H9 (cell line): ENCODE measurements at places on chromosomes 1 and 21. TPM values are rescaled to one million over a fixed set of nuclear protein-coding genes. Genes with fewer than 3 reads are reported as not detected.

DYNLT4 gene
- not detected in 2 replicates for total RNA-seq

DNA sequence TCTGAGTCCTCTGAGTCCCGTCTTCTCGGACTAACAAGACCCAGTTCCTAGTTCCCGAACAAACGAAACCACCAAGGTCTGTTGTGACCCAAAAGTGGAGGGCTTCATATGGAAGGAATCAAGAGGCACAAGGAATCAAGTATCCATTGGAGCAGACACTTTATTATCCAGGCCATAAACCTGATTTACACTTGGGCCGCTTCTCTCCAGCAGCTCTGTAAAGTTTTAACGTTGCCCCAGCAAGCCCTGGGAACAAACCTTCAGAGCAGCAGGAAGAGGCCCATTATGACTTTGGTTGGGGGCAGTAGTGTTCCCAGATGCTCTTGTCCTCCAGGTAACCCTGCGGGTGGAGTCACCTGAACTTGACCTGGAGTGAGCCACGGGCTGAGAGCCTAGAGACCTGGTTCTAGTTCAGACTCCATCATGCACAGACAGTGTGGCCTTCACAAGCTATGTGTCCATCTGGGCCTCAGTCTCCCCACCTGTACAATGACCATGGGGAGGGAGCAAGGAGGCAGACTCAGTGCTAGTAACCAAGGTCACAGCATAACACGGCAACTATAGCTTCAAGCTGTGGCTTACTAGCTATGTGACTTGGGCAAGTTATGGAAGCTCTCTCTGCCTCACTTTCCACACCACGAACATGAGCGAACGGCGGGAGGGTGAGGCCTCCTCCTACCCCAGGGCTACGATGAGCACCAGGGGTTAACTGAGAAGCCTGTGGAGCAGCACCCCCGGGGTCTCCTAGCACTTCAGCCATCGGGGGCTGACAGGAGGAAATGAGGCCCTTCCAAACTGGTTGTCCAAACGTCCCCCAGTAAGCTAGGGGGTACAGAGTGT is 95.7 kb downstream of the GLIS1 start:
- H3K4me3 ChIP-seq = no peak overlapping the region
- DNase-seq = peak; percentile 24
- no peaks in the 10 kb centered on the region for H3K27me3 ChIP-seq
- H3K4me1 ChIP-seq = 0 out of 2 replicates have a peak, but pooled peaks cover 3% of the 10 kb centered on the region
- H3K27ac ChIP-seq = no peak overlapping the region

DNA sequence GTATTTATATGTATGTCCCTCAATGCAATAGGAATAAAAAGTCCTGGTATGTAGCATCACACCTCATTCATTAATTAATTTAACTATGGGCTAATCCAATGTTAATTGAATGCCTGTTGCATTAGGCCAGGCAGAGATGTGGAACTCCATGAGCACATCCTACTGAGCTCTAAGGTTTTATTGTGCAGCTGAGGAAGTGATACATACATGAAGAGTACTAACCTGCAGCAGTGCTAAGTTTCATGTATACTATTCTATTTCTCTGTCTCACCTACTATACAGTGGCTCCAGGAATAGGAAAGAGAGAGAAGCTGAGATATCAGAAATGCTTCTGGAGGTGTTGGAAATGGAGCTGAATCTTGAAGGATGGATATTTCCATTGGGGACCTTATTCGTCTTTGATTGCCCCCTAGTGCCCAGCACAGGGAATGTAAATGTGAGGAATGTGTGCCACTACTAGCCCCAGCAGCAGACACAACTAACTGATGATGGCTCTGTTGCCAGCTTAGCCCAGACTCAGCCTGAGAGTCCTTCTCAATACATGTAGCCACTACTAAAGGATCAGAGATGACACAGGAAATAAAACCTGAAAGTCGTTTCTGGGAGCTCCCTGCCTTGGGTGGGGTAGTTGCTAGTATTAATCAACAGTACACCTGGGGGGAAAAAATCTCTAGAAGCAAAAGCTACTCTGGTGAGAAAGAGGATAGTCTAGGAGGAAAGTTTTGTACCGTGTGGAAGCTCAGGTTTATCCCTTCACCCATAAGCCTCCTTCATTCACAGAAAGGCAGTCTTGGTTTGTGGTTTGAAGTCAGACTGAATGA is 173.3 kb upstream of the FOXD3 start:
- peak; percentile 75 for DNase-seq
- no peaks in the 10 kb centered on the region for H3K36me3 ChIP-seq
- H3K4me1 ChIP-seq = no peaks in the 10 kb centered on the region
- H3K27me3 ChIP-seq = no peaks in the 10 kb centered on the region

OR2AJ1 gene
- not detected in 2 replicates for total RNA-seq

SELE gene
- total RNA-seq = not detected in 2 replicates

DNA sequence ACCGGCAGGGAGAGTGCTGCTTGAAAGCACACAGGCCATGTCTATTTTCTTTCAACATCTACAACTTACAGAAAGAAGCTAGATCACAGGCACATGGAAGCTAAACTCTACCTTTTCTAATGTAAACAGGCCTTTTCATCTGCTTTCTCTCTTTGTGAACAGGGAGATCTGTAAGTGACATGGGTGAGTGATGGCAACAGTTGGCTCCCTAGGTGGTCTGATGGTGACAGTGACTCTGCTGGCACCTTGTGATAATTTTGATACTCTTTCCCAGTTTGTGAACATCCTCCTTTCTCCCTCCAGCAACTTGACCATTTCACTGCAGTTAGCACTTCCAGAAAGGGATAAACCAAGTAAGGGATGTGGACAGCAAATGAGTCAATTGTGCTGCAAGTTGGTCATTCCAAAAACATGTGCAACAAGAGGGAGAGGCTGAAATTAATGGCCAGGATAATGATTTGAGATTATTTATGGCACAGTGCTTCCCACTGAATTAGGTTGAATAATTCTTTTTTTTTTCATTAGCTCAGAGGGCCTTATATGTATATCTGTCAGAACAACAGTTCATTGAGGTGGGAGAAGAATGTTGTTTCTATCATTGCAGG is 89.5 kb downstream of the XCL2 start:
- DNase-seq = no peak
- H3K27ac ChIP-seq = no peak overlapping the region
- no peaks in the 10 kb centered on the region for H3K27me3 ChIP-seq
- H3K36me3 ChIP-seq = peaks cover 10% of the 10 kb centered on the region; the same call in 2 of the 3 replicates
- H3K4me1 ChIP-seq = no peaks in the 10 kb centered on the region
- H3K4me3 ChIP-seq = no peak overlapping the region

DNA sequence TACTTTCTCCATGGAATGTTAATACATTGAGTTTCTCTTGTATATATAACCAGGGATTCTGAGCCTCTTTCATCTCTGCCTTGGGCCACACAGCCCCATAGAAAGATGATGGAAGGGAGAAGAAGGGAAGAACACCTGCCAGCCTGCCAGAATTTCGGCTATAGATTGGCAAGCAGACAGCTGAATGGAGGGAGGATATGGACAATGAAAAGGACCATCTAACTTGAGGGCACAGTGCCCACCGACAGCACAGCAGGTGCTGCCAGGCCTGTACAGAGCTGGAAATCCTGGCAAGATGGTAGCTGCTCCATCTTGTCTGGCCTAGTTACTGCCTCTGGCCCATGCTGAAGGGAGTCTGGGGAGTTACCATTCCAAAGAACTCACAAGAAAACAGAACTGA is 244.3 kb downstream of the FGGY start:
- H3K4me1 ChIP-seq = no peaks in the 10 kb centered on the region
- no peak overlapping the region for H3K27ac ChIP-seq
- no peaks in the 10 kb centered on the region for H3K36me3 ChIP-seq
- H3K27me3 ChIP-seq = no peaks in the 10 kb centered on the region

DNA sequence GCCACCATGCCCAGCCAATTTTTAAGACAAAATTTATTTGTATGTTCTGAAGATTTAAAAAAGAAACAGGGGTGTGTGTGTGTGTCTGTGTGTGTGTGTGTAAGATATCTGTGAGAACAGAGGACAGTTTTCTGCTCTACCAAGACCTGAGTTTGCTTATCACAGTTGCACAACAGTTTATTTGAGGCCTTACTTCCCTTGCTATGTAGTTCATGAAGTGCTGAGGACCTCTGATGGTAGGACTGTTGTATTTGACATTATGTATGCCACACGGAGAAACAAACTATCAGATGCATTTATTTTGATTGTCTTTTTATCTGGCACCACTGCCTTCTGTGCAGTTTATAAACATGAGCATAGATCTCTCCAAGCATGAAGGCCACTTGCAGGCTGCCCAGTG is 355.2 kb downstream of the PBX1 start:
- no peaks in the 10 kb centered on the region for H3K27me3 ChIP-seq
- no peaks in the 10 kb centered on the region for H3K36me3 ChIP-seq
- DNase-seq = no peak

CFHR1 gene
- total RNA-seq = not detected in 2 replicates

- H3K4me1 ChIP-seq = no peaks in the 10 kb centered on the region
- no peak overlapping the region for H3K4me3 ChIP-seq
- no peak overlapping the region for H3K27ac ChIP-seq
- no peaks in the 10 kb centered on the region for H3K27me3 ChIP-seq
These were observed 11.0 kb downstream of the PRDM15 start for GRCh38 chr21:41868062-41868710.

GRCh38 chr21:35222021-35222420 is 172.9 kb upstream of the RUNX1 start:
- no peaks in the 10 kb centered on the region for H3K36me3 ChIP-seq
- no peak for DNase-seq
- H3K27me3 ChIP-seq = no peaks in the 10 kb centered on the region
- peaks cover 6% of the 10 kb centered on the region; the same call in 1 of the 2 replicates for H3K4me1 ChIP-seq
- H3K4me3 ChIP-seq = no peak overlapping the region

TMEM82 gene
- 1.0 and 1.4 TPM in 2 replicates for total RNA-seq

GRCh38 chr1:31758823-31759222 is 5.3 kb downstream of the ADGRB2 start:
- H3K4me1 ChIP-seq = peaks cover 6% of the 10 kb centered on the region; the same call in 1 of the 2 replicates
- H3K27ac ChIP-seq = no peak overlapping the region
- no peaks in the 10 kb centered on the region for H3K36me3 ChIP-seq

GRCh38 chr1:8517661-8518489 is 200.0 kb downstream of the SLC45A1 start:
- H3K27ac ChIP-seq = no peak overlapping the region
- H3K4me1 ChIP-seq = peaks cover 2% of the 10 kb centered on the region; the same call in 1 of the 2 replicates
- H3K4me3 ChIP-seq = no peak overlapping the region
- no peaks in the 10 kb centered on the region; the same call in 2 of the 3 replicates for H3K36me3 ChIP-seq
- DNase-seq = no peak

CAMK1G gene
- total RNA-seq = 0.20 and 0.28 TPM in 2 replicates

- peaks cover 51% of the 10 kb centered on the region for H3K36me3 ChIP-seq
- no peak for DNase-seq
These were observed 20.0 kb downstream of the STX6 start for GRCh38 chr1:181002582-181003172.

GRCh38 chr1:200153277-200154055 is 126.0 kb downstream of the NR5A2 start:
- H3K27ac ChIP-seq = no peak overlapping the region
- H3K27me3 ChIP-seq = no peaks in the 10 kb centered on the region
- no peaks in the 10 kb centered on the region for H3K36me3 ChIP-seq

GRCh38 chr1:80542231-80542630 is 1258.5 kb upstream of the ADGRL2 start:
- no peaks in the 10 kb centered on the region for H3K27me3 ChIP-seq
- no peak overlapping the region for H3K27ac ChIP-seq
- DNase-seq = no peak

CCDC30 gene
- total RNA-seq = 1.4 and 1.8 TPM in 2 replicates

DNA sequence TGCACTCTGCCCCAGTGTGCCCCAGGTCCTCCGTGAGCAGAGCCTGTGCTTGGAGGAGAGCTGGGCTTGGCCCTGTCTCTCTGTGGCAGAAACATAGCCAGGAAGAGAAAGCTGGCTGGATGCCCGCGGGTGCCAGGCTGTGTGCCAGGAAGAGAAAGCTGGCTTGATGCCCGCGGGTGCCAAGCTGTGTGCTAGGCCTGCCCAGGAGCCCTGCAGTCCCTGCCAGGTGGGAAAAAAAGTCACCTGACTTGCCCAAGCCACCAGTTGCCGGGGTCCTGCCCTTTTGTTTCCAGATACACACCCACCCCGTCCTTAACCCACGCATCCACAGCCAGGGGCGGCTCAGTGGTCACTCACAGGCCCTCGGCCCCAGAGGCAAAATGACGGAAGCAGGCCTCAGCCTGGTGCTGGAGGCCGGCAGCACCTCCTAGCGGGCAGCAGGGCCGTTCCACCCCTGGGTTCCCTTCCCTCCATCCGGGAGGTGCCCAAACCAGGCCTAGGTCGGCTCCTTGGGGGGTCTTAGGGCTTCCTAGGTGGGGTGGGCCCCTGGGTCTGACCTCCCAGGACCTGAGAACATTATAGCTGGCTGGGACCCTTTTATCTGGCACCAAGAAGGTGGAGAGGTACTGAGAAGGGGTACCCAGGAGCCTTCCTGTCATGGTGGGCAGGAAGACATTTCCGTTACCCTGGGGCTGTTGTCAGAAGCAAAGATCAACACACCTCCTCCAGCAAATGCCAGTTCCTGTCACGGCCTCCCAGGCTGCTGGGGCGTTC is 9.1 kb downstream of the ITGB2 start:
- H3K4me1 ChIP-seq = no peaks in the 10 kb centered on the region
- H3K27me3 ChIP-seq = no peaks in the 10 kb centered on the region; the same call in 1 of the 2 replicates
- H3K4me3 ChIP-seq = 0 out of 3 replicates have a peak overlapping the region, but pooled peaks have one; percentile 27
- no peak for DNase-seq
- no peak overlapping the region for H3K27ac ChIP-seq
- no peaks in the 10 kb centered on the region for H3K36me3 ChIP-seq
